ENCODE measurements at places on chromosomes 2 and 18.

DNA sequence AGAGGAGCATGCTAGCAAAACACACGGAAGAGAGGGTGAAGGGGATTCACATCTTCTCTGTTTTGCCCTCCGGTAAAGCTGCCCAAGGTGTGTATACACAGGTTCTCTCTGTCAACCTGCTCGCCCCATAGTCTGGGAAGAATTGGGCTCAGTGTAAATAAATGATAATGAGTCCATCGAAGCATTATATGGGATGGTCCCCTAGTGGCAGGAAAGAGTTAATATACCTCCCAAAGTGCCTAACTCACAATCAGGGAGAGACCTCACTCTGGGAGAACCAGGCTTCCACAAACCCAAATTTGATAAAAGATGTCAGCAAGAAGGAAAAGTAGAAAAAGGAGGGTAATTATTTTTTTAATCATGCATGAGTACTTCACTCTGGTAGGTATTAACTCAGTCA lies 262.2 kb upstream of the ZNF521 start:
- no peak for DNase-seq

- no peak for DNase-seq
Measured at GRCh38 chr2:111219734-111220505, 99.2 kb downstream of the BCL2L11 start.

DNA sequence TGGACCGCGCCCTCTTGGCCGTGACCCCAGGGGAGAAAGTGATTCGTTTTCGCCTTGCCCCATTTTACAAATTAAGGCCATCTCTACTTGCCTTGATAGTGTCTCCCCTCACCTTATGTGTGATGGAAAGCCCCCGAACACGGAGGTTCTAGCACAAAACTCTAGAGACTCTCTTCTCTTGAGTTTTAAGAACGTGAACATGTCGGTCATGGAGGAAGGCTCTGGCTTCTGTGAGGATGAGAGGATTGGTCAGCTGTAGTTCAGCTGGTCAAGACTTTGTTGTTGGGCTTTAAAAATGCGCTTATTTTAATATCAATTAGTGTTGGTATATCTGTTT lies 828 bp downstream of the DYNC1I2 start:
- DNase-seq, result no peak

DNA sequence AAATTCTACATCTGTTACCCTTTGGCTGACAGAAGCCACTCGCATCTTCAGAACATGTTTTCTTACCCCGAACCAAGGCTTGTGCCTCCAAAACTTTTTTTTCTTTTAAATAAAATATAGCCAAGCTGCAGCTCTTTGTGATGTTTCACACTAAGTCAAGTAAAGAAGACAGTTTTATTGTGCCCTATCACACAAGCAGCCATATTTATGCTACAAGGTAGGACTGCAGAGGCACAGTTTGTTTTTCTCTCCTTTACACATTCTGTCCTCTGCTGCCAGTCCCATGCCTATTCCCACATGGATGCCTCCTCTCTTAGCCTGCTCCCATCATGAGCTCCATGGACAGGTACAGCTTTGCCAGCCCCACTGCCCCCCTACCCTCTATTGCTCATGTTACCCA lies 219.6 kb upstream of the THUMPD2 start:
- DNase-seq, result no peak

GRCh38 chr2:46913471-46914381 lies 1.9 kb downstream of the MCFD2 start:
- DNase-seq, result no peak
